Iris pigment epithelial cell (primary cell): ENCODE measurements at places on chromosomes 13 and 19.

GRCh38 chr13:46901721-46902120 lies 4.9 kb upstream of the HTR2A start:
- no peak for DNase-seq

DNA sequence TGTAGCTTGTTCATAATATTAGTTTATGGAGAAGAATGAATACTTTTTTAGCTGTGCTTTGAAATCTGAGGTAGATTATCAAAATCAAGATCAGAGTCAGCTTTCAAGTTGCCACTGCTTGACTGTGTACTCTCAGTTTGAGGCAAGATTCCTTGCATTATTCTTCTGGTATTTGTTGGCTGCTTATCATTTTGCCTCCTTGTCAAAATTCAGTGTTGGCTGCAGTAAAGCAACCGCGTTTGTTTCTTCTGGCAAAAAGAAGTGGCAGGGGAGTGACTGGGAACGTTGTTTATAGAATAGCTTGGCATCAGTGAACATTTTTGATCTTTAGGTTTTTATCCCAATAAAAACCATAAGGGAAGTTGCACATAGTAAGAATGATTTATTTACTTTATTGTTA lies 419.3 kb upstream of the GPC6 start:
- DNase-seq = peak; percentile 10

DNA sequence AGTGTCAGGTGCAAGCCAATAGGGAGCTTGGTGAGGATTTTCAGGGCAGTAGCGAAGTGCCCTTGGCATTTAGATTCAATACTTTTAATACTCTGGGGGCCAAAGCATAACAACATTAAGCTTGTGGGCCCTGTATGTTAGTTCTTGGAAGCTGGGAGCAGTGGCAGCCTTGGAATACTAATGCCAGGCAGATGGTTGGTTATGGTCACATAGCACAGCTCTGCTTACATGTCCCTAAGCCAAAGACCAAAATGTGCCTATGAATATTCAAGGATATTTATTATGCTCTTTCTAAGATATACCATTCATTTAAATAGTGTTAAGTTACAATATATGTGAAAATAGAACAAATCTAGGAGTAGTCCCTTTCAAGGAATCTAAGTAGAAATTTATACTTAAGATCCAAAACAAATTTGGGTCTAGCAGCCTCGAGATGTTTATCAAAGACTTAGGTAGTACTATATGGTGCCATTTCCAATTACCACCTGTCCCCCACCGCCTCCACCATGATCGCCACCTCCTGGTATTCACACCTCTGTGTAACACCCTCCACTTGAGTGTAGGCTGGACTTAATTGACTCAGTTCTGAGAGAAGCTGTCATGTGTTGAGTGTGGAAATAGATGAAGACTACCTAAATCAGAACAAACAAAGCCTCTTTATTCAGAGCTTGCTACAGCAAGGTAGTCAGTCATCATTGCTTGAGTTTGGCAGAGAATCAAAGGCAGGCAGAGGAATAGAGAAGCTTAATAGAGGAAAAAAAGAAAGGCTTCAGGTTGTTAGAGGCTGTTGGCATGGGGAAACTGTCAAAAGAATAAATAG lies 261.0 kb downstream of the GPC5 start:
- DNase-seq = no peak

GRCh38 chr13:98961503-98962105 lies 16.3 kb downstream of the DOCK9 start:
- no peak for DNase-seq

- DNase-seq = peak; percentile 49
These were observed 76.5 kb downstream of the ZNF726 start for GRCh38 chr19:23991170-23991569.

GRCh38 chr13:97433727-97434396 lies at the start of gene RAP2A:
Gene RAP2A, plus strand, starts transcription at chr13:97434169. Its CDS starts 302 bp downstream, at chr13:97434471.
- peak; percentile 91 for DNase-seq

DNA sequence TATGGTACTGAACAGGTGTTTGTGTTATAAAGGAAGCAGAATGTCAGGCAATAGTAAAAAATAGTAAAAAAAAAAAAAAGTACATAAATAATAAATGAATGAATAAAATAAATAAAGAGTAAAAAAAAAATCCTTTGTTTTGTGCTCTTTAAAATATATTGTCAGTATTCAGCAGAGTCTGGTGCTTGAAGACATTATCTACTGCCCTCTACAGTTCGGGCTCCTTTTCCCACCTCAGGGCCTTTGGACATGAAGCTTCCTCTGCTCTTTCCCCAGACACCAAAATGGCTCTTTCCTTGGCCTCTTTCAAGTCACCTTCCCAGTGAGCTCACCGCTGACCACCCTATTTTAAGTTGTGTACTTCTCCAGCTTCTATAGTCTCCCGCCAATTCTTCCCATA lies 137.5 kb downstream of the TNFRSF19 start:
- peak; percentile 67 for DNase-seq

- no peak for DNase-seq
These were observed 201.0 kb downstream of the FGF9 start for GRCh38 chr13:21871919-21872318.

DNA sequence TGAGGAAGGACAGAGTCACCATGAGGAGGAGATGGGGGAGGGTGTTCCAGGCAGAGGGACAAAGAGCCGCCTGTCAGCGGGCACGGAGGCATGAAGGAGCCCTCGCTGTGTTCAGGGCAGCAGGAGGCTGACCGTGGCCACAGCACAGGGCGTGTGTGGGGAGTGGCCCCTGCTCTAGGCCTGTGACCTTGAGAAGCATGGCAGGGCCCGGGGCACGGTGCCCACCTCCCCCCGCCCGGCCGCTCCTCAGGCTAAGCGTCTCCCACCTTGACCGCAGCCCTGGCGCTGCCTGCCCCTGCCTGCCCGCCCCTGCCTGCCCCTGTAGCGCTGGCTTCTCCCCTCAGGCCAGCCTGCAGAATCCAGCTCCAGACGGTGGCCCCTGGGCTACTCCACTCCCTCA lies 11.6 kb downstream of the MAP2K2 start:
- no peak for DNase-seq

DNA sequence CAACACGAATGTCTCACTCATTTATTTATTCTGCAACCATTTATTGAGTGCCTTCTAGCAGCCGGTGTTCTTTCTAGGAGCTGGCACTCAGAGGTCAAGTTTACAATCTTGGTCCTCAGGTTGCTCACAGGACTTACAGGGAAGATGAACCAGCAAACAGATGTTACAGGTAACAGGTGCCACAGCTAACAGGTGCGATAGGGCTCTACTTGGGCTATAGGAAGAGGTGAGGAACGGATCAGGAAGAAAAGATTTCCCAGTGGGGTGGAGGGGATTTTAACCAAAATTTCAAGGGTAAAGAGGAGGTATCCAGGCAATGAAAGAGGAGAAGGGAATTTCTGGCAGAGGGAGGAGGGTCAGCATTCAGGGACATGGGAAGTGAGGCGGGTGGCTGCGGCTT lies 87.3 kb upstream of the FARP1 start:
- DNase-seq = no peak

DNA sequence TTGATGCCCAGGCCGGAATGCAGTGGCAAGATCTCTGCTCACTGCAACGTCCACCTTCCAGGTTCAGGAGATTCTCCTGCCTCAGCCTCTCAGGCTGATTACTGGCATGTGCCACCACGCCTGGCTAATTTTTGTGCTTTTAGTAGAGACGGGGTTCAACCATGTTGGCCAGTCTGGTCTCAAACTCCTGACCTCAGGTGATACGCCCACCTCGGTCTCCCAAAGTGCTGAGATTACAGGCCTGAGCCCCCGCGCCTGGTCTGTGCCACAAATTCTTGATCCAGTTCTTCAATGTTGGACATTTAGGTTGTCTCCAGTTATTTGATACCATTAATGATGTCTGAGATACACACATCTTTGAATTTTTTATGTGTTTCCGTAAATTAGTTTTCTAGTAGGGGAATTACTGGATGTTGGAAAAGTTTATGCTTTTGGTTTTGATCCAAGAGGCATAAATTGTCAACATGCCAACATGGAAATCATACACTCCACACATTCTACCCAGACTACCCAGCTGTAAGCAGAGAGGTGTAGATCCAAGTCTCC lies 525 bp upstream of the COG3 start:
- DNase-seq = no peak

DNA sequence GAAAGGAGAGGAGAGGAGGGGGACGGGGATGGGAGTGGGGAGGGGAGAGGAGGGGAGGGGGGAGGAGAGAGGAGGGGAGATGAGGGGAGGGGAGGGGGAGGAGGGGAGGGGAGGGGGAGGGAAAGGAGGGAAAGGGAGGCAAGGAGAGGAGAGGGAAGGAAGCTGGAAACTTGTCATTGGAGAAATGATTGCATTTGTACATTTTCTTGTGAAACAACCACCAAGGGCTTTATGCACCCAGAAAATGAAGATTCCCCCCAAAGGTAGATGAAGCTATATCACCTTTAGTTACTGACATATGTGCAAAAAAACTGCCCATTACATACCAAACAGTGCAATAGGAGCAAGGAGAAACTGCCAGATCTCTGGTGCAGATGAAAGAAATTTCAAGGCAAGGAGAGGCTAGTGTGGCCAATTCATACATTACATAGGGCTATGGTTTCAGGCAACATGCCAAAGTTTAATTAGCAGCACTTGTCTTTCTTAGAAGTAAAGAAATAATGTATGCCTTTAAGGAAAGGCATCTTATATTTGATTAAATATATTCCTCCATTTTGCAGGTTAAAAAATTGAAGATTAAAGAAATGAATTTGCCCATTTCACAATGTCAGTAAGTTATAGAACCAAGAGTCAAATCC lies 49.5 kb upstream of the STK24 start:
- no peak for DNase-seq

DNA sequence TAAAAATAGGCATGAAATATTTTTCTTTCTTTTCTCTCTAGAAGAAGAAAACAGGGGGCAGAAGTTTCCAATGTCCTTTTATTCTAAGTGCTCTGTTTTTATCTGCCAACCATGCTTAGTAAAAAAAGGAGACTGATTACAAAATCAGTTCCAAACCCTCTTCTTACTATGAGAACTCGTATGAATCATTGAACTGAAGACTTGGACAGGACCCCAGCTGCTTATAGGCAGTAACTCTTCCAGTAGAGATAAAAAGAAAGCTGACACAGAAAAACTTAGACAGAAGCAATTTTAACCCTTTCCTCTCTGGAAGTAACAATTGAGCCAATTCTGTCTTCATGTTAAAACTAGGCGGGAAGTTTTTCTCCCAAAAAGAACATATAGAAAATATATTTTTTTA lies 24.5 kb upstream of the FREM2 start:
- peak; percentile 85 for DNase-seq

GRCh38 chr13:27967203-27967735 lies 1.8 kb downstream of the CDX2 start:
- DNase-seq = no peak
